ENCODE measurements at places on chromosomes 5 and 9.

- no peak for DNase-seq
Observed at GRCh38 chr9:117242082-117242481, 172.8 kb downstream of the ASTN2 start.

DNA sequence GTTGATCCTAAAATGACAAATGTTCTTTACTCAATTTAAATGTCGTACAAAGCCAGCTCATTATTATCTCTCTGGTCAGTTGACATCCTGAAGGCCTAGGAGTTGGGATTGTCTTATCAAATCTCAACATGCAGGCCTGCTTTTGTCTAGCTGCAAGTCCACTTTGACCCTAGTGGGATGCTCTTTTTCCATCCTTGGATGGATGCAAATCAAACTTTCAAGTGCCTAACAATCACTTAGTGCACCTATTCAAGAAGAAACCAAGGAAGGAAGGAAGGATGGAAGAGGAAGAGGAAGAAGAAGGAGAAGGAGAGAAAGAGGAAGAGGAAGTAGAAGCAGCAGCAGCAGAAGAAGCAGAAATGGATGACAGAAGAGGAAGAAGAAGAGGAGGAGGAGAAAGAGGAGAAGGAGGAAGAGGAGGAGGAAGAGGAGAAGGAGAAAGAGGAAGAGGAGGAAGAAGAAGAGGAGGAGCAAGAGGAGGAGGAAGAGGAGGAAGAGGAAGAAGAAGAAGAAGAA is 109.6 kb downstream of the PIK3R1 start:
- DNase-seq: no peak

DNA sequence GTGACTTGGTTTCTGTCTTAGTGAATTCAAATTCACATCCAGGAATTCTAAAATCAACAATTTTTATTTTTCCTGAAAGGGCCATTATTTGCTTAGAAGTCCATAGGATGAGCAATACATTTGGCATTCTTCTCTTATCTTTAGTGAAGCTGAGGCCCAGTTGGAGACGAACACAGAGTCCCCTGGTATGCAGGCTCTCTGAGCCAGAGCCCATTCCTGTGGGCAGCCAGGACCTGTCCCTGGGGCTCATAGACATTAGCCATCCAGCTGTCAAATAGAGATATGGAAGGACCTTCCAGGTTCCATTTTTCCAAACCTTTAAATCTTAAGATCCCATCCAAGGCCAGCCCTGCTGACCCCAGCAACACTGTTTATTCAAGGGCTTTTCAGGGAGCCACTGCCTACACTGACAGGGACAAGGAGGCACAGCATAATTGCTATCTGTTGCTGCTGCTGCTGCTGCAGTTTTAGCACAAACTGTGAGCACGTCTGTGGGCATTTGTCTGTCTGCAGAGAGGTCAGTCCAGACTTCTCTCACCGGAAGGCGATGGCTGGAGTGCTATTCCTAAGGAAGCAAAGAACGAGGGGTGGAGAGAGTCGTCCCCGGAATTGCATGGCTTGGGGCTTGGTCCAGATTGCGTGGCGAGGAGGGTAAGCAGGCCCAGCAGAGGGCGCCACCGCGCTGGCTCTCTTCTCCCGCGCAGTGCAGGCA is 639.0 kb downstream of the CCDC171 start:
- no peak for DNase-seq

- DNase-seq: no peak
Observed at GRCh38 chr5:145704724-145705123, 130.4 kb downstream of the PRELID2 start.

- DNase-seq: peak; percentile 57
Observed at GRCh38 chr9:36148311-36149051, 11.9 kb downstream of the GLIPR2 start.

DNA sequence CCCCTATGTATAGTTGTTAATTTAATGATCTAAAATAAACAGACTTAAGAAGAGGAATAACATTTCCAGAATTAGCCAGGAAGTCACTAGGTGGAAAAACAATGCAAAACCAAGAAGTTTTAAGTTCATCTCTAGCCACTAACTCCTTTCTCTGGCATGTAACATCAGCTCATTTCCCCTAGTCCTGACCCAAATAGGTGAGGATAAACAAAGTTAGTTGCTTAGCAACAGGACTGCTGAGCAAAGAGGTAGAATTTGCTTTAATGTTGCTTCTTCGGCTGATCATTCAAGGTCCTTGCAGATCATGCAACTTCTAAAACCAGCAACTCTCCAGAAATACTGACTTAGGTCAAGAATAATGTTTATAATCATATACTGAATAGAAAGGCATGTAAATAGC is 675.8 kb downstream of the CETN3 start:
- no peak for DNase-seq

- no peak for DNase-seq
Observed at GRCh38 chr9:109705515-109705914, 74.5 kb upstream of the PALM2AKAP2 start.

DNA sequence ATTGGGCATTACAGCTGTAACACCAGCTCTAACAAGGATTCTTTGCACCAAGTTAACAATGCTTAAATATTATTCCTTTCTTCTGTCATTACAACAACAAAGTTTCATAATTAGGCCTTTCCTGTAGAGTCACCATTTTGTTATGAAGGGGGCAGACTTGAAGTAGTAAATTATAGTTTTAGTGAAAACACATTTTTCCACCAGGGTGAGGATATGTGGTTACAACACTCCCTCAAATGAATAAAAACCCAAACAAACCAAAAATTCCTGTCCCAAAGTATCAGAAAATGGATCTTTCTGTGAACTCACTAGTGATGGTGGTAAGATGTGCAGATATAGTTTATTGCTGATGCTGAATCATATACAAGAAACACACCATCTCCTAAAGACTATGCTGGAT is 250.5 kb upstream of the TUT7 start:
- no peak for DNase-seq

- DNase-seq: no peak
Observed at GRCh38 chr9:35342221-35342958, 147.5 kb upstream of the RUSC2 start.

DNA sequence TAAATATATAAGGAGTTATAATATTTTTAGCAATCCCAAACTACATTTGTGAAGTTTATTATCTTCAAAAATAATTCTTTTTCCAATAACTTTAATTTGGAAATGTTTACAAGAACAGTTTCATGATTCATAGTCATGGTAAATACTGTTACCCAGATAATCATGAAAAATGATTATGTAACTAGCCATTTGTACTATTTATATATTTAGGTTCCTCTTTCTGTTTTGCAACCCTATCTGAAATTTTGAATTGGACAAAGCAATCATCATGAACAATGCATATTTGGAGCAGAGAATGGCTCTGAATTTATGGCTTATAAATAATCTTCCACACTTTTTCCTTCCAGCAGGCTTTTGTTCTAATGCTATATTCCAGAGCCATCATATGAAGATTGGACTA is 499.7 kb downstream of the SLCO4C1 start:
- DNase-seq: no peak

DNA sequence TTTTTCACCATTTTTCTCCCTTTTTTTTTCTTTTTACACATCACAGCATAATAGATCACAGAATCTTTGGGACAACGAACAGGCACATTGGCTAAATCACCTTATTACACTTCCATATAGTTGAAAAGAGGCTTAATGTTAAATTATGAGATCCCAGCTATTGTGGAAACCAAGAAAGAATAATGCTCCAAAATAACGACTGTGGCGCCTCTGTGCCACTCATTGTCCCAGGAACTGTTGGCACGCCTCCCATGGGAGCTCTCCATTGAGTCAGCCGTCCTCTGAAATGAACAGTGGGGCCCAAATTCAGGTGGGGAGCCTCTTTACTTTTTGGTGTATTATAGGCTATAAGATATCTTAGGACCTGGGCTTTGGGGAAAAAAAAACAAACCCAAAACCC is 82.2 kb upstream of the NFIB start:
- no peak for DNase-seq

DNA sequence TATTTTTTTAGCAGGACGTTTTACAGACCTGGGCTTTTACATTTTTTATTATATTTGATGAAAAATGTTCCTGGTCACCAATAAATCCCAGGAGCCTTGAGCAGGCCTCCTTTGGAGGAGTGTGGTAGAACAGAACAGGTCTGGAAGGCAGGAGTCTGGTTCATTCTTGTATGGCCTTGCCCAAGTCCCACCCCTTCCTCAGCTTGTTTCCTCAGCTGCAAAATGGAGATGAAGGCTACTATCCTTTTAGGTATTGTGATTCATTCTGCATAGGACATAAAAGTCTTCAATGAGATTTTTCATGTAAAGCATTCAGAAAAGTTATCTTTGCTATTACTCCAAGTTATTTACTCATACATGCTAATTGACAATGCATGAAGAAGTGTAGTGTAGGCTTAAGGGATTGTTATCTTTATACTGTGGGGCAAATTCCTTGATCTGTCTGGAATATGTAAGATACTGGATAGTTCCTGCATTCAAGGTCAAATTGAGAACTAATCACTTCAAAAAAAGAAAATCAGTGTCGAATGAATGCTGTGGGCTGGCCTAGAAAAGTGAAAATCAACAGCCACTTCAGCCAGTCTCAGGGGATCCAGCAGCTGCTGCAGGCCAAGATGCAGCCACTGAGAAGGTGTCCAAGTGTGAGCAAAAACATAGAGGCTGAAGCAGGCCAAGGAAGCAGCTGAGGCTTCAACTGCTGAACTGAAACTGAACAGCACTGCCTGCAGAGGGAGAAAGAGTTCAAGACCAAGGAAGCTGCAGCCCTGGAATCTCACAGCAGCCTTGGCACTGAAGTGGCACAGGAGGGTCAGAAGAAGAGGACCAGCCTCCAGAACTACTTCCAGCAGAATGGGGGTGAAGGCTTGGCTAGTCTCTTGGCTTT is 15.5 kb upstream of the SLC36A3 start:
- no peak for DNase-seq
